Stimulated activated CD8-positive, alpha-beta memory T cell treated with anti-CD3 and anti-CD28 coated beads, Interleukin-15, amount 100 ng/mL, for 4 hours (primary cell): ENCODE measurements at places on chromosomes 1 and 21.

GRCh38 chr1:39422614-39423013 lies 68.8 kb upstream of the BMP8A start:
- no peak for DNase-seq

DNA sequence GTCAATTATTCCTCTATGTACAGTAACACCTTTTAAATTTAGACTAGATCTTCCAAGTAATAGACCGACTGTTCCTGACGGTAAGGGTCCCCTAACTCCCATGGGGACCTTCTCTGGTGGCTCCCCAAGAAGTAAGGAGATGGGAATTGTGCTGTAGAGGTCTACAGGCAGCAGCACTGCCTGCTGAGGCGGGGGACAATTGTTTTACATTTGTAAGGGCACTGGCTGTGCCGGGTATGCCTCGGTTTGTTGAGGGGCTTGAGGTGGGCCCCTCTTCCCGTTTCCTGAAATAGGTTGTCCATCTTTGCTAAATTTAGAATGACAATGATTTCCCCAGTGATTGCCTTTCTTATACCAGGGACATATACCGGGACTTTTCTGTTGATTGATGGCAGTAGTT lies 13.1 kb upstream of the L1TD1 start:
- no peak for DNase-seq

DNA sequence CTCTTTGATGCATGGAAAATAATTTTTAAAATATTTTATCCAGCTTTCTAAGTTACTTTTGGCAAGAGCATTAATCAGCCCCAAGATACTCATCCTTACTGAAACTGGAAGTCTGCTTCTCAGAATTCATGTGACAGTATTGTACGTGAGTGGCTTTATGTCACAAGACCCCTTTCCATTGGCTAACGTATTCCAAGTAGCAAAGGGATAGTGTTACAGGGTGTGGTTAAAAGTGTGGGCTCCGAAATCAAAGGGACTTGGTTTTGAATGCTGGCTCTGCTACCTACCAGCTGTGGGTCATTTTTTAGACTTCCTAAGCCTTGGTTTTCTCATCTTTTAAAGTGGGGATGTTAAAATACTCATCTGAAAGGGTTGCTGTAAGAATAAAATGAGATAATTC lies 91.7 kb downstream of the RHOU start:
- no peak for DNase-seq

GRCh38 chr1:39973503-39974135 lies 18.7 kb downstream of the MFSD2A start:
- peak; percentile 34 for DNase-seq

DNA sequence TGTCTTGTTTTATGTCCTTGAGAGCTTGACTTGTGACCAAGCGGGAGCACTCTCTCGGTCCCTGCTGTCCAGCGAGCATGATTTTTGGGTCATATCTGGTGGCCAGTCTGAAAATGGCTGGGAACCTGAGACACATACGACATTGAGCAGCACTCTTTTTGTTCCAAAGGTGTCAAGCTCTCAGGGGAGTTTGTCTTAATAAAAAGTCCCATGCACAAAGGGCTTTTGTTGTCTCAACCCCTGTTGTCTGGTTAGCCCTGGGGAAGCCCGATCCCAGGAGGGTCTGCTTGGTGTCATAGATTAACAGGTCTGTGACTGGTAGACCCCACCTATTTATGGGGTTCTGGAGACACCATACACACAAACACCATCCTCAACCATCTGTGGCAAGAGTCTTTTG lies 57.8 kb upstream of the KLHDC7A start:
- no peak for DNase-seq

GRCh38 chr1:67889466-67889865 lies 56.2 kb upstream of the GNG12 start:
- no peak for DNase-seq

DNA sequence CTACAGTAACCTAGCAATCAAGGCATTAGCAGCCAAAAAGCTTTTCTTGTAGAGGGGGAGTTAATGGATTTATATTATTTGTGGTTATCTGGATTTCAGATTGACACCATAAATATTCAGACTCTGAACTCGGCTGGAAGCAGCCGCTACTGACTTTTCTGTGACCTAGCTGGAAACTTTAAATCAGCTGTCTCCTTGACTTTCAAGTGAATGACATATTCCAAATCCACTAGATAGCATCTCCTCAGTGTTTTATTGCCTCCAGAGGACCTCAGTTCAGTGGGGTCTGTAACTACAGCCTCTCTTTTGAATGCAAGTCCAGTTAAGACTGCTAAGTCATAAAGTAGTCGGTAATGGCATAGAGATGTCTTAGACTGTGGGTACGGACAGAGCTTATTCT lies 448.5 kb downstream of the NUF2 start:
- no peak for DNase-seq

DNA sequence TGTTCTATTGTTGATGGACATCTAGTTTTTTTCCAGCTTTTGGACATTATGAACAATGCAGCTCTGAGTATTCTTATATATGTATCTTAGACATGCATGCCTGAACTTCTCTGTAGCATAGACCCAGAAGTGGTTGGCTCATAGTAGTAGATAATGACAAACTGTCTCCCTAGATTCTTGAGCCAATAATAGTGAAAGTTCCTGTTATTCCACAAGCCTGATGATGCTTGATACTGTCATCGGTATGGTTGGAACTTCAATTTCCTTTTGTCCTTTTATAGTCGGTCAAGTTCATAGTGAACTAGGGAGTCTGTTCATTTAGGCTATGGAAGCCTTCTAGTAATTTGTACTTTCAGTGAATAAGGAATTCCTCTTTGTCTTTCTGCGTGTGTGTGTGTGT lies 56.8 kb downstream of the MTR start:
- no peak for DNase-seq

DNA sequence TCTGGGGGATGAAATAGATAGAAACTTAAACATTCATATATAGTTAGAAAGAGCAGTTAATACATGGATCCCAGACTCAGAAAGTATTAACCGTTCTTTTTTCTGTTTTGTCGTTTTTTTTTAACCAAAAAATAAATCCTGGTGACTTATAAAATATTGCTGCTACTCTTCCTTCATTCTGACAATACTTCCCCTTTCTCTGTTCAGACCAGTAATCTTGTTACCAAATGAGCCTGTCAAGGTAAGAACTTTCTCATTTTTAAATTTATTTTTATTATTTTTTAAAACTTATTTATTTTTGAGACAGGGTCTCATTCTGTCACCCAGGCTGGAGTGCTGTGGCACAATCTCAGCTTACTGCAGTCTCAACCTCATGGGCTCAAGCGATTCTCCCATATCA lies 13.7 kb downstream of the PTPN22 start:
- no peak for DNase-seq

DNA sequence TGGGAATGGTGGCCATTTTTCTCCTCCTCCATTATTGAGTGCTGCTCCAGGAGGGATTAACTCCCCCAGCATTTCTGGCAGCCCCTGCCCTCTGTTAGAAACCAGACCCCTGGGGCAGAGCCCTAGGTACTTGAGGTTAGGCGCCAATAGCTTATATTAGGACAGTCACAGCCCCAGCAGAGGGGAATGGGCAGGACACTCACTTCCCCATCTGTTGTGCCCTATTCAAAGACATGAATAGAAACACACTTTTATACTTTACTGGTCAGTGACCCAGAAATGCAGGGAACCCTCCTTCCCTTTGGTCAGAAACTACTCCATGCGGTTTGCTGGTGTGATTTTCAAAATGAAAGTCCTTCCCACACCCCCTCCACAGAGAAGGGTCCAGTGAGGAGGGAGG lies 267.7 kb downstream of the PTBP2 start:
- DNase-seq, result no peak

- DNase-seq, result no peak
These were observed 160.9 kb downstream of the UCK2 start for GRCh38 chr1:165988275-165988674.

DNA sequence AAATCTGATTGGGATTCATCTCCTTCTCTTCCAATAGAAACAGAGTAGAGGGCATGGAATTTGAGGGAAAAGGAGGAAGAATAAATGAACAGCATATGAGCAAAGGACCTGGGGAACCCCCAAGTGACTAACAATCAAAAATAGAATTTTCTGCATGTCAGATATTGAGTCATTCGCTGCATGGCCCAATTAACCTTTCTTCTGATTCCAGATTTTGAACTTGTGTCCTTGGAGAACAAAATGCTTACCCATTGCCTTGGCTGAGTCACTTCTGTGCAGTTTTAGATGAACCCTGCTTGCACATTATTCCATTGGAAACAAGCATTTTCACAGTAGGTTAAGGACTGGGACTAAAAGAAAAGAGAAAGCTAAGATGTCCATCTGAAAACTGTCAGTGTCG lies 390.5 kb downstream of the ST6GALNAC3 start:
- DNase-seq, result no peak

GRCh38 chr1:84492726-84493125 lies 13.5 kb upstream of the SPATA1 start:
- DNase-seq, result no peak

DNA sequence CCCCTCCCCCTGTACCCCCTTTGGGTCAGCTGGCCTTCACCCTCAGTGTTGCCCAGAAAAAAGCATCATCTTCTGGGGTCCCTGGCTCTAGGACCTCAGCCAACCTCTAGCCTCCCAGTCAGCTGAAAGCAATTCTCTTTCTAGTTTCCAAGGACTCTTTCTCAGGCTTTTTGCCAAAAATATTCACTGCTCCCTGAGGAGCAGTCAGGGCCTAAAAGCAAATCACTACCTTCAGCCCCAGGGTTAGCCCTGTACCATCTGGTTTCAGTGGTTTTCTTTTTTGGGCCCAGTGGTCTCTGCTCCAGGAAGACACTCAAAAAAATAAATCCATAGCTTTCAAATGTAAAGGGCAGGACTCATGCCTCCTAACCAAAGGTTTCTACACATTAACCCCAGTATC lies 3.1 kb upstream of the LMOD1 start:
- no peak for DNase-seq
